ENCODE measurements at places on chromosomes 1 and 21. TPM values are rescaled to one million over a fixed set of nuclear protein-coding genes. Genes with fewer than 3 reads are reported as not detected.

The TAS1R3 gene
- total RNA-seq, result not detected

The CAPN9 gene
- not detected for total RNA-seq

The ACAP3 gene
- total RNA-seq, result 42.8 TPM

The NES gene
- 28.0 TPM for total RNA-seq

The APCS gene
- total RNA-seq, result not detected

The AQP10 gene
- not detected for total RNA-seq

The C1QTNF12 gene
- not detected for total RNA-seq

- no peak overlapping the region for H3K27ac ChIP-seq
- H3K4me1 ChIP-seq, result peaks cover 50% of the 10 kb centered on the region
- peaks cover 20% of the 10 kb centered on the region for H3K27me3 ChIP-seq
- DNase-seq, result no peak
- peak overlapping the region; percentile 57 for H3K4me3 ChIP-seq
- no peaks in the 10 kb centered on the region for H3K36me3 ChIP-seq
Observed at GRCh38 chr1:92484472-92485380, 2.0 kb downstream of the GFI1 start.

DNA sequence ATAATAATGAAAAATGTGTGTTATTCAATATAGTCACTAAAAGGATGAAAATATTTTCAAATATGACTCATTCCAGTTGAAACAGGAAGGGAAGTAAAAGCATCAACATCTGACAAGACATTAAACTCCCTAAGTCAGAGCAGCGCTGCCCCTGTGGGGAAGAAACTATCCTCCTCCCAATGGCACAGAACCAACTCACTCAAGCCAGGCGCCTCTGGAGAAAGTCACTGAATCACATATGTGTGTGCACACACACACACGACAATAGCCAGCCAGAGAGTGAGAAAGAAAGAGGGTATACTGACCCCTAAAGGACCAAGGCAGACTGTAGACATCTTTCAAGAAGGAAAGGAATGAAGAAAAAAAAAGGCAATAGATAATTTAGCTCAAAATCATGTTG lies 126.9 kb downstream of the SETD4 start:
- H3K4me1 ChIP-seq, result peaks cover 16% of the 10 kb centered on the region
- H3K36me3 ChIP-seq, result no peaks in the 10 kb centered on the region
- no peaks in the 10 kb centered on the region for H3K27me3 ChIP-seq
- peak overlapping the region; percentile 58 for H3K27ac ChIP-seq
- H3K4me3 ChIP-seq, result no peak overlapping the region

DNA sequence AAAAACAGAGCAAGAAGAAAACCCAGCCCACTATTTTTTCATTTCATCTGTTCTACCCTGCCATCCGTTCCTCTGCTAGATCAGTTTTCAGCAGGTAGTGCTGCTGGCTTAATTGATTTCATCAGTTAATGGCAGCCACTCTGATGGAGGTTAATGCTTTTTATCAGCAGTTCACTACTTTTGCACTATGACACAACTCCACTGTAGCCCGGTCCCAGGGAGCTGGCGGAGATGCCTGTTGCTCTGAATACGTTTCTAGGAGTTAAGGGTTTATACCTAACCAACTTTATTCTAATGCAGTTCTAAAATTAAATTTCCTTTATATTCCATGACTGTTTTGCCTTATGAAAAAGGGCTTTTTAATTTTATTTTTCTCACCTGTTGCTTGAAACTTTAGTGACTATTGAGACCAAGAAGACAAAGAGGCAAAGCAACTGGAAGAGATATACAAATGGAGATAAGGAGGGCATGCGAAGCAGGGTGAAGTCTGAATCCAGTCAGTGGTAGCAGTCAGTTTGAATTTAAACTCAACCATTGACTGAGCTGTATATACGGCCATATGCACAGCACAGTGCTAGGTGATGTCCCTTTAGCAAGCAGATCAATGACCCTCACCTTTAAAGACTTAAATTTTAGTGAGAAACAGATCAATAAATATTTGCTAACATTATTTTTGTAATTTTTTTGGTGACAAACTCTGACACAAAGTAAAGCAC lies 477.9 kb downstream of the LMO4 start:
- H3K4me3 ChIP-seq, result peak overlapping the region; percentile 28
- peak overlapping the region; percentile 72 for H3K27ac ChIP-seq
- peaks cover 13% of the 10 kb centered on the region for H3K4me1 ChIP-seq
- H3K36me3 ChIP-seq, result no peaks in the 10 kb centered on the region
- no peak for DNase-seq
- H3K27me3 ChIP-seq, result no peaks in the 10 kb centered on the region

DNA sequence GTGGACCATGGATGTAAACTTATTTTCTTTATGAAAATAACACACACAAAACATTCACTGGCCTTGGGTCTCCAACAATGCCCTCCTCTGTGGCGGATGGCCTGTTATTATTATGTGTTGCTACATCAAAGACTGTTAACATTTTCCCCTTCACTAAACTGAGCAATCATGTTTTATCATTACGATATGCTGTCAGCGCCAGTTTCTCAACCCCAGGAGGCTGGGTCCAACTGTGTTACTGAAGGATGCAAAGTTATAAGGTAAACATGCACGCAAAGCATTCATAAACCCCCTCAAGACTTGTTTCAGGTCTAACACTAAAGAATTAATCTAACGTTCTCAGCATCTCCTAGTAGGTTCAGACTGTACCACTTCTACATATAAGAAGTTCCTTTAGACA lies 6.0 kb upstream of the DUSP10 start:
- H3K27ac ChIP-seq, result no peak overlapping the region
- H3K4me3 ChIP-seq, result no peak overlapping the region
- no peak for DNase-seq
- peaks cover 6% of the 10 kb centered on the region for H3K4me1 ChIP-seq

DNA sequence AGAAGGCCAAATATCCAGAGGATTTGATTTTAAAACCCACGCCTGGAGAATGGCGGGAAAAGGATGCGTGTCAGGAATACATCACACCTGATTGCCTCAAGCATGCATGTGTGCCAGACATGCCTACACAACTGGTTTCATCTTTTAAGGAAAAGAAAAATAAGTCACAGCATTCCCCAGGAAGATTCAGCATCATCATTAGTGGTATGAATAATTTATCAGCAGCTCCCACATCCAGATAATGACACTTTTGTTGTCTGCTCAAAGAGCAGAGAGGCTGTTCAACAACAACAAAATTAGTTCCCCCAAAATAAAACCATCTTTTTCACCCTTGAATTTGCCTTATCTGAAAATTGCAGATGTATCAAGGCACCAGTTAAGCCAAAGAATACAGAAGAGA lies 328.6 kb upstream of the C1orf87 start:
- H3K4me1 ChIP-seq, result peaks cover 12% of the 10 kb centered on the region
- DNase-seq, result no peak
- H3K36me3 ChIP-seq, result no peaks in the 10 kb centered on the region
- no peaks in the 10 kb centered on the region for H3K27me3 ChIP-seq
- no peak overlapping the region for H3K27ac ChIP-seq
- no peak overlapping the region for H3K4me3 ChIP-seq

GRCh38 chr1:72229893-72230292 lies 52.4 kb downstream of the NEGR1 start:
- H3K4me1 ChIP-seq, result peaks cover 39% of the 10 kb centered on the region
- no peaks in the 10 kb centered on the region for H3K36me3 ChIP-seq
- no peaks in the 10 kb centered on the region for H3K27me3 ChIP-seq
- H3K4me3 ChIP-seq, result no peak overlapping the region
- DNase-seq, result no peak

GRCh38 chr21:42621819-42622177 lies 31.6 kb upstream of the PDE9A start:
- H3K4me3 ChIP-seq, result no peak overlapping the region
- H3K4me1 ChIP-seq, result peaks cover 5% of the 10 kb centered on the region
- H3K27me3 ChIP-seq, result no peaks in the 10 kb centered on the region
- H3K27ac ChIP-seq, result peak overlapping the region; percentile 27
- DNase-seq, result no peak

- peaks cover 46% of the 10 kb centered on the region for H3K4me1 ChIP-seq
- peaks cover 77% of the 10 kb centered on the region for H3K36me3 ChIP-seq
- no peak overlapping the region for H3K4me3 ChIP-seq
- peak overlapping the region; percentile 100 for H3K27ac ChIP-seq
- DNase-seq, result no peak
Observed at GRCh38 chr1:154334079-154335024, 9.0 kb downstream of the ATP8B2 start.

DNA sequence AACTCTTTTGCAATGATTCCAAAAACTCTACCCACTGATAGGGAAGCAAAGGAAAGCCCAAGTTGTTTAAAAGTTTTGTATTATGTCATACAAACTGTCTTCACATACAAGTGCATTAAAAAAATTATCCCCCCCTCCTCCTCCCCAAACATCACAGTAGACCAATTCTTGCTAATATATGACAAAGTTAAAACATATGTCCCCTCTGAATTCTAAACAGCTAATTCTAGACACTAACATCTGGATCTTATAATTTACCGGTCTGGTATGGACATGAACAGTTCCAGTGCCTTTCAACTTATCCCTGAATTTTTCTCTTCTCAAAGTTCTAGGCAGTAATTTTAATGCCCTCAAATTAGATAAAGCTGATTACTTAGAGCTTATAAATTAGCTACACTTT lies 13.4 kb downstream of the RIT1 start:
- no peaks in the 10 kb centered on the region for H3K27me3 ChIP-seq
- H3K4me1 ChIP-seq, result peaks cover 14% of the 10 kb centered on the region
- no peak overlapping the region for H3K4me3 ChIP-seq
- DNase-seq, result no peak
- H3K36me3 ChIP-seq, result peaks cover 68% of the 10 kb centered on the region

DNA sequence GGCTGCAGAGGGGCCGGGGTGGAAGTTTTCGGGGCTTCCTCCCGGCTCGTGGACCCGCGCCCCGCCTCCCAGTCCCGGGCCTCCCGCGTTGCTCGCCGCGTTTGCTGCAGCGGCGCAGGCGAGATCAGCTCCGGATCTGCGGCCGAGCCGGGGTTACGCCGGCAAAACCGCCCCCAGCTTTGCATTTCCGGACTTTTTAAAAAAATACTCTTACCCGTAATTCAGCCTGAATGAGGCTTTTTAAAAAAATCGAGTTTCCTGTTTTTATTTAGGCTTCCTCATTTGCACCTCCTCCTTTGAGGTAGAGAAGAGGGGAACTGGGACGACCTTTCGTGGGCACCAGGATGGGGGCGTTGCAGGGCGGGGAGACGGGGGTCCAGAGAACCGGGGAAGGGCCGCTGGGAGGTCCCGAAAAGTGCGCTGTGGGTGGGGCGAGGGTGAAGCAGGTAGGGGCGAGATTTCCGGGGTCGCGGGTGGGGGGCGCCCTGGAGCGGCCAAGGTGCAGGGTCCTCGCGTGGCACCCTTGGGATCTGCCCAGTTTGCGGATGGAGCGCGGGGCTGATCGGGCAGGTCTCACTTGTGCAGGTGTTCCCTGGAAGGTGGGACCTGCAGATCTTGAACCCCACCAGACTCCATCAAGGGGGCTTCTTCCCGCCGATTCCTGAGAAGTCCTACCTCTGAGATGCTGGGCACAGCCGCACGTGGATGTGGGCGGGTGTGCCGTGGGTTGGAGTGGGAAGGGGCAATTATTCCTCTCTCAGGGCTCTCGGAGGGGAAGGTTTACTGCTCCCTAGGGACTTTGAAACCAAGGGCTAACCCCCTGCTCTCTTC lies 1.1 kb downstream of the PIK3CD start:
- peak overlapping the region; percentile 67 for H3K27ac ChIP-seq
- no peaks in the 10 kb centered on the region for H3K36me3 ChIP-seq
- DNase-seq, result no peak
- H3K4me3 ChIP-seq, result peak overlapping the region; percentile 58
- H3K27me3 ChIP-seq, result peaks cover 4% of the 10 kb centered on the region
- H3K4me1 ChIP-seq, result peaks cover 16% of the 10 kb centered on the region

DNA sequence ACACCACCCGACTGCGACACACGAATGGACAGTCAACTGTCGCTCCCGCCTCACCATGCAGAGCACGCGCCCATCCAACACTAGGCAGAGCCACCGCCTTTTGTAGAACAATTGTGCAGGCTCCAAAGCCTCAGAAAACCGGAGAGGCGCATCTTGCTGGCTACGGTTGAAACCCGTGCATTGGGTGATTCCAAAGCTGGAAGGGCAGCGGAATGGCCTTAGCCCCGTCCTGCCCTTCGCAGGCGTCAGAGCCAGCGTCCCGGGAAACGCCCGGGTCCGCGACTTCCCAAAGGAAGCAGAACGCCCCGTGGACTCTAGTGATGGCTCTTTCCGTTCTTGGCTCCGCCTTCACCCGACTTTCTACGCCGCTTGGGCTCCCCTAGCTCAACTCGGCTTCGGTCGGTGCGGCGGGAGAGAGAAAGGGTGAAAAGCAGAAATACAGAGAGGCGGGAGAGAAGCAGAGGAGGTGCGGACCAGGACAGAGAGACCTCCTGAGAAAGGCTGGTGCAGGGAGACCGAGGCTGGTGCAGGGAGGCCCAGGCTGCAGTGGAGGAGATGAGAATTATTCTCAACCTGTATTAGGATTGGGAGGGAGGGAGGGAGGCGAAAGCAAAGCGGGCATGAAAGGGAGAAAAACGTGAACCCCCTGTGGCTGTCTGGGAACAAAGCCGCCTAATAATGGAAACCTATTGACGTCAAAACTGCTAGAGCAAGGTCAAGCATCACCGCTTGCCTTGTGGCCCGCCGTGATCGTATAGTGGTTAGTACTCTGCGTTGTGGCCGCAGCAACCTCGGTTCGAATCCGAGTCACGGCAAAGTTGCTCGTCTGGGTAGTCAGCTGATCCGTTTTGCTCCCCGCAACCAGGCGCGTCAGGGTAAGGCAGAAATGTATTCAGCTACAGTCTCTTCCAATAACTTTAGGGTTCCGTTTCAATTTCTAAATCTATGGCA lies 99.5 kb downstream of the PRKAB2 start:
- H3K36me3 ChIP-seq, result no peaks in the 10 kb centered on the region
- peaks cover 15% of the 10 kb centered on the region for H3K4me1 ChIP-seq
- no peak for DNase-seq
- no peak overlapping the region for H3K27ac ChIP-seq

DNA sequence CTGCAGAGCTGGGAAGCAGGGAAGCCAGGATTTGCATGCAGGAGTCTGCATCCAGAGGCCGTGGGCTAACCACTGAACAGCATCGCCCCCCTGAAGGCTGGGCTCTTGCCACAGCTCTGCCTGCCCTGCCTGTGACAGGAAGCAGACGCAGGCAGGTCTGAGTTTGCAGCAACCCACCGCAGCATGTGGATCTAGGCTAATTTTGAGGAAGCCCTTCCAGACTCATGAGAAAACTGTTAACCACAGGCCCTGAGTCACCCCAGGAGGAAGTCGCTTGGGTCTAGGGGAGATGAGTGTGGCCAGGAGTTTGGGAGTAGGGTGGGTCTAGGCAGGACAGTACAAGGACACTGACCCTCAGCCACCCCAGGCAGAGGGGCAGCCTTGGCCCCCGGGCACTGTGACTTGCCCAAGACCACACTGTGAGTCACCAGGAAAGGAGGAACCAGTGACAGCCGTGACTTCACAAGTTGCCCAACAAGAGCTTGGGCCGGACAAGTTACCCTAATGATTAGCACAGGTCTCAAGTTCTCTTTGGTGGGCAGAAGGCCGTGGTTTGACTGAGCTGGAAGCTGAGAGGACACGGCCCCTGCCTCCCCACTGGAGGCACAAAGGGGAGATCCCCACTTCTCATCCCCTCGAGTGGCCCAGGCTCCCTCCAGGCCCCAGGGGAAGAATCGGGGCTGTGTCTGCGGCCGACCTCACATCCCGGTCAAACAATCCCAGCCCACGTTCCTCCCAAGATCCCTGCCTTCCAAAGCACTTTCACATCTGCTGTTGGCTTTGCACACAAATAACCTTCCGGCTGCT lies 826 bp downstream of the LAPTM5 start:
- H3K27ac ChIP-seq, result peak overlapping the region; percentile 61
- DNase-seq, result peak; percentile 93
- H3K4me3 ChIP-seq, result peak overlapping the region; percentile 44
- no peaks in the 10 kb centered on the region for H3K36me3 ChIP-seq
